ENCODE measurements at places on chromosomes 16 and 17. TPM values are rescaled to one million over a fixed set of nuclear protein-coding genes. Genes with fewer than 3 reads are reported as not detected.

Gene SP6
- total RNA-seq: under 0.01 TPM

Gene TLCD3B
- total RNA-seq: not detected

Gene RNF213
- total RNA-seq: 198 TPM

Gene SMYD4
- total RNA-seq: 12.5 TPM

Gene KRTAP3-2
- total RNA-seq: not detected

Gene SPATA32
- not detected for total RNA-seq

Gene FOXF1
- 10.3 TPM for total RNA-seq

Gene ZFP3
- 2.2 TPM for total RNA-seq

Gene MYOCD
- 11.0 TPM for total RNA-seq

Gene CCDC200
- not detected for total RNA-seq

Gene P2RX1
- total RNA-seq: 1.3 TPM

Gene KRT13
- not detected for total RNA-seq

Gene SECTM1
- total RNA-seq: 24.2 TPM

Gene HLF
- not detected for total RNA-seq

Gene MYH8
- total RNA-seq: not detected

Gene HOXB6
- total RNA-seq: 1.3 TPM

Gene ELMO3
- total RNA-seq: 0.43 TPM

Gene CDH1
- not detected for total RNA-seq

Data from fibroblast of villous mesenchyme (primary cell).